ENCODE measurements at places on chromosomes 13 and 19.

DNA sequence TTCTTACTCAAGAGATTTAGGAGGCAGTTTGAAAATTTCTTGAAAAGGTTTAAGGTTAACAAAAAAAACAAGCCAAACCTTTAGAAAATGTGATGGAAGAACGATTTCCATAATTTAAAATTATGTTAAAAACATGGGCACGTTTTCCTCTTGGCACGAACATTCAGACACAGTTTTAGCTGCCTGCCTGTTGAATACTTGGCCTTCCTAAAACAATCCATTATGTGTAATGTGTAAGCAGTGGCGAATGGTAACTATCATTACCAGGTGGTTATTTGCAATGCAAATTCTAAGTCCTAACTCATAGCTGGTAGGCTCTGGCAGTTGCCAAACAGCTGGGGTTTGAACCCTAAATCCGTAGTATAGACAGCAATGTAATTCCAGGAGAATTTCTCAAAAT is 1425.7 kb upstream of the SLC10A2 start:
- DNase-seq: no peak

DNA sequence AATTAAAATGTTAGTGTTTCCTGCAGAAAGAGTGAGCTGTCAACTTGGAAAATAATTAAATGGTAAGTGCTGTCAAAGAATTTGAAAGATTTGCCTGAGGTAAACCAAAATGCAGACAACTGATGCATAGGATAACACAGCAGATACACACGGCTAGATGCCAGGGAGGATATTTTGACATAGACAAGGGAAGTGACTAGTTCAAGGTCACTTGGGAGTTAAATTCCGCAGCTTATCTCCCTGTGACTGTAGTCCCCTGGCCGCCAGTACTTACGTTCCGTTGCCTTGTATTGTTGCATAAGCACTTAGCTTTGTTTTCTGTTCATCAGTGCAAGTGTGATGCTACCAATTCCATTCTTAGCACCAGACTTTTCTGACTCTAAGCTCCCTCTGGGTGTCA is 247.3 kb upstream of the MAB21L1 start:
- DNase-seq: no peak

- peak; percentile 84 for DNase-seq
These were observed 61.4 kb downstream of the RFX2 start for GRCh38 chr19:6048793-6049405.

GRCh38 chr13:23985839-23986238 is 88.5 kb upstream of the C1QTNF9B start:
- no peak for DNase-seq

DNA sequence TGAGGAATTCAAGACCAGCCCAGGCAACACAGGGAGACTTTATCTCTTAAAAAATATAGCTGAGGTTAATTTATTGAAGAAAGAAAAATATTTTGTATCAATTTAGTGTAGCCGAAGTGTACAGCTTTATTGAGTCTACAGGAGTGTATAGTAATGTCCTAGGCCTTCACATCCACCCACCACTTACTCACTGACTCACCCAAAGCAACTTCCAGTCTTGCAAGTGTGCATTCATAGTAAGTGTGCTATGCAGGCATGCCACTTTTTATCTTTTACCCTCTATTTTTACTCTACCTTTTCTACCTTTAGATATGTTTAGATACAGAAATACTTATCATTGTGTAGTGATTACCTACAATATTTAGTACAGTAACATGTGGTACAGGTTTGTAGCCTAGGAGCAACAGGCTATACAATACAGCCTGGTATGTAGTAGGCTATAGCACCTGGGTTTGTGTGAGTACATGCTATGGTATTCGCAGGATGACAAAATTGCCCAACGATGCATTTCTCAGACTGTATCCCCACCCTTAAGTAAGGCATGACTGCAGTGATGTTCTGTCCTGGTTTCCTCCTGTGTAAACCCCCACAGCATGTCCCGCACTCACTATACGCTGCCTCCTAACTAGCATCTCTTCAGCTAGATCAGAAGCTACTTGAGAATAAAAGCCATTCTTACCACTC is 15.3 kb upstream of the ATP12A start:
- DNase-seq: no peak

- no peak for DNase-seq
These were observed 258.3 kb downstream of the ZNF536 start for GRCh38 chr19:30630289-30631032.

- no peak for DNase-seq
These were observed 30.2 kb upstream of the FREM2 start for GRCh38 chr13:38656699-38657098.

- DNase-seq: no peak
These were observed 161.5 kb downstream of the COG6 start for GRCh38 chr13:39816936-39817335.

DNA sequence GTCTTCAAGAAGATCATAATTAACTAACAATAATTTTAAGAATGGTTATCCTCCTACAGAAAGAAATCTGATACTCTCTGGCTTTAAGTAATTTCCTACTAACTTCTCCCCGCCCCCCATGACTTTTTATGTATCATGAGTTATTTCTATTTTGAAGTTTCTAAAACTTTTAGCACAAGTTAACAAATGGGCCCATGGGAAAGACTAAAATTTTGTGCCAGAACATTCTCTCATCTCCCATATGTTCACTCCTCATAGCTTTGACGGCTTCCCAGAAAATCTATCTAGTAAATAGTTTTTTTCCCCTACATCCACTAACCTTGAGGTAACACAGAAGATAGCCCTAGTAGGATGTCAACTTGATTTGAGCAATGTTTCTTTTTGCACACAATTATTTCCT is 148.3 kb downstream of the POSTN start:
- no peak for DNase-seq

- DNase-seq: no peak
These were observed 15.1 kb downstream of the HPN start for GRCh38 chr19:35056513-35057063.

GRCh38 chr13:100875392-100876043 is 200.9 kb upstream of the TMTC4 start:
- DNase-seq: no peak

GRCh38 chr19:9878511-9879196 is 43.5 kb downstream of the PIN1 start:
- no peak for DNase-seq

- DNase-seq: no peak
These were observed 617.2 kb upstream of the GPC6 start for GRCh38 chr13:92609376-92609775.

DNA sequence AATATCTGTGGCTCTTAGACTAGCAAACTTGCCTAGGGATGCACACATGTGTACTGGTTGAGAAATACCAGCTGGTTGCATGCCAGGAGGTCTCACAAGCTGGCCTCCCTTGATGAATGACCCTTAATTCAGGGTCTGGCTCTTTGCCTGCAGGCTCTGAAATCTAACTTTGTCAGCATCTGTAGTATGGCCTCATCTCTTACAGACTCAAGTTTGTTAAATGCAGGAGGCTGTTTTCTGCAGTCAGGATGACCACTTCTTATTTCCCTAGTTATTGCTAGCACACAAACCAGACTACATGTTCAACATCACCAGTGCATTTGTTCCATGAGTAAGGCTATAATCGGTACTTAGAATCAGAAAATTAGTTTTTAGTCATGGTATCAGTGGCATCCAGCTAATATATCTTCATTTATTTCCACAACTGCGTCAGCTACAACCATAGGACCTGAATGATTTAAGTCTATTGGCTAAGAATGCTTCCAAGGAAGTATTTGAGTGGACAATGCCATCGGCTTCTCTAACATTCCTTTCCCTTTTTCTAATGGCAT is 23.3 kb upstream of the POSTN start:
- no peak for DNase-seq

- no peak for DNase-seq
These were observed 31.9 kb downstream of the RFXAP start for GRCh38 chr13:36850790-36851438.

GRCh38 chr13:28324181-28324789 is 170.6 kb downstream of the FLT1 start:
- DNase-seq: peak; percentile 80

GRCh38 chr13:90541346-90541745 is 806.1 kb upstream of the MIR17HG start:
- DNase-seq: no peak

- DNase-seq: no peak
These were observed 12.5 kb upstream of the NCR1 start for GRCh38 chr19:54893406-54893805.

GRCh38 chr19:8696993-8697392 is 1.6 kb downstream of the ACTL9 start:
- no peak for DNase-seq

DNA sequence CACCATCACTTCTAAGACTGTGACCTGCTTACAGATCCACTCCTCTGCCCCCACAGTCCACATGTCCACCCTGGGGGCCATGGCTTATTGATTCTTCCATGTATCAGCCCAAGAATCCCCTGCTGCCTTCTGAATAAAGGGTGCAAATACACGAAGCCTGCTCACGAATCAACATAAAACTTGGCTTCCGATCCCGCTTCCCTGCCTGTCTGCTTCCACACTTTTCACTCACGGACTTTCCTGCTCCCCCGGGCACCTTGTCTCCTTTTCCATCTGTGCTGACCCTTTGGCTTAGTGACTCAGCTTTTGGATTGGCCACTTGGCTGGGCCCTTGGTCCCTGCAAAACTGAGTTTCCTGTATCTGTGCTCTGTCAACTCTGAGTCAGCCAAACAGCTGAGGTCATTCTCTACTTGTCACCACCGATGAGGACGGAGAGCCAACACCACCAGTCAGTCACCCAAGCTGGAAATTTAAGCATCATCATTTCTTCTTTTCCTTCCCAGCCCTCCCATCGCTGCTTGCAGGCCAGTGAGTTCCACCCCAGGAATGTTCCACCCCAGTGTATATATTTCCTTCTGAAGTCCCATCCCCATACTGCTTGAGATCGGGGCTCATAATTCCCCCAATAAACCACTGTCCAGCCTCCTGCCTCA is 11.4 kb upstream of the USP12 start:
- DNase-seq: no peak

- DNase-seq: no peak
These were observed 4.5 kb downstream of the SCN1B start for GRCh38 chr19:35034588-35035382.

DNA sequence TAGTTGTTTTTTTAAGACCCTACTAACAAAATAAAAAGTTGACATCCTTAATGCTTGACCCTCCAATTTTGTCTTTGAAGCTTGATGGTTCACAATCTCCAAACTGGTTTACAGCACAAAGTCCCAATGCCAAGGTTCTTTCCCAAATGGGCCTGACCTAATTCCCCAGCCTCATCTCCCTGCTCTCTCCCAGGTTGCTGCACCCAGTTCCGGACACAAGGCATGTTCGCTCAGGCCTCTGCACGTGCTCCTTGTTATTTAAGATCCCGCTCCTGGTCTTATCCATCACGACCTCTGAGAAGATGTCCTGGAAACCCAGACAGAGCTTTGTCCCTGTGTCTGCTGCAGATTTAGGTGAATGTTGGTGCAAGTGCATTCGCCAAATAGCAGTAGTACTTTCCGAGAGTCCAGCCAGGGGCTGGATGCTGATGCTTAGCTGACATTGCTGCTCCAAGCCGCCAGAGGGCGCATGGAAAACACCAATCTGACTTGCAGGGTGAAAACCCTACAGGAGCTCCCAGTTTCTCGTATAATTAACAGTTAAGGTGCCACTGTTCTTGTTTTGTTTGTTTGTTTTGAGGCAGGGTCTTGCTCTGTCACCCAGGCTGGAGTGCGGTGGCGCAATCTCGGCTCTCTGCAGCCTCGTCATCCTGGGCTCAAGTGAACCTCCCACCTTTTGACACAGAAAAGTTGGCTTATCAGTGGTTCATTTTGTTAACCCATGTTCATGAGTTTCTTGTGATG is 18.5 kb downstream of the LYPD3 start:
- peak; percentile 86 for DNase-seq

All from B cell (primary cell).